Activated CD4-positive, alpha-beta memory T cell treated with anti-CD3 and anti-CD28 coated beads for 36 hours (primary cell): ENCODE measurements at places on chromosomes 13 and 19. TPM values are rescaled to one million over a fixed set of nuclear protein-coding genes. Genes with fewer than 3 reads are reported as not detected.

The ZNF765 gene
- total RNA-seq: 8.7 TPM

The ZNF723 gene
- not detected for total RNA-seq

The SLITRK1 gene
- total RNA-seq: not detected

The PRTN3 gene
- not detected for total RNA-seq

The SELENOV gene
- not detected for total RNA-seq

The ZNF304 gene
- 3.8 TPM for total RNA-seq

The KLK12 gene
- not detected for total RNA-seq

The C19orf18 gene
- total RNA-seq: not detected

The CABP5 gene
- total RNA-seq: not detected

The ZSCAN22 gene
- total RNA-seq: 3.3 TPM

The MYO1F gene
- total RNA-seq: 48.7 TPM

The GIPR gene
- total RNA-seq: 6.6 TPM

The NLRP7 gene
- total RNA-seq: not detected

The TPTE2 gene
- total RNA-seq: 0.12 TPM

The CEACAM7 gene
- total RNA-seq: not detected

The PNMA8B gene
- 0.05 TPM for total RNA-seq

The PEAK3 gene
- total RNA-seq: not detected

The NXNL1 gene
- total RNA-seq: not detected
